ENCODE measurements at places on chromosomes 1 and 21.

- no peak for DNase-seq
Observed at GRCh38 chr21:34093083-34093482, 19.7 kb downstream of the MRPS6 start.

- no peak for DNase-seq
Observed at GRCh38 chr1:30111431-30111830, 612.0 kb downstream of the MATN1 start.

GRCh38 chr1:197908716-197909220 lies 6.3 kb downstream of the C1orf53 start:
- no peak for DNase-seq

GRCh38 chr1:116764466-116764898 lies 10.3 kb downstream of the CD2 start:
- DNase-seq, result no peak

GRCh38 chr1:202692959-202693555 lies 17.2 kb downstream of the SYT2 start:
- no peak for DNase-seq

GRCh38 chr1:219283541-219283940 lies 109.9 kb downstream of the LYPLAL1 start:
- DNase-seq, result no peak

- DNase-seq, result no peak
Observed at GRCh38 chr1:2320760-2321667, 70.3 kb downstream of the MORN1 start.

DNA sequence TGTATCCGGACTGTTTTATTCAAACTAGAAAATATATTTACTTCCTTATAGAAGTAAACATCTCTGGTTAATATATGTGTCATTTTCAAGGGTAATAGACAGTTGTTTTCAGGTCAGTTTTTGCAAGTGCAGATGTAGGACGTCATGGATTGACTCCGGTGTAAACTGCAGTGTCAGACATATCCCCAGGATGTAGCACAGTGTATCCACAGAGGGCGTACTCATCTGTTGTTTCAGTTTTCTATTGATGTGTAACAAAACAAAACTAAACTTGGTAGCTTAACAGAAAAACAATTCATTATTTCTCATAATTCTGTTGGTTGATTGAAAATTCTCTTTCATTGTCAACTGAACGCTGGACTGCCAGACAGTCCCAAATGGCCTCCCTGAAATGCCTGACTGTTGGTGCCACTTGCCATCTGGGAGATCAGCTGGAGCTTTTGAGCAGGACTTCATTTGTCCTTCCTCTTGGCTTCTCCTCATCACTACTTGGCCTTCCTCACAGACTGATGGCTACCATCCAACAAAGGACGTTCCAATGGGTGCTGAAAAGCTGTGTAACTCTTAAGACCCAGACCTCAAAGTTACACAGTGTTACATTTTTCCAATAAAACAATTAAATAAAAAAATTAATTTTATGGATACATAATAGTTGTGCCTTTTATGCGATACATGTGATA lies 181.6 kb downstream of the NCAM2 start:
- DNase-seq, result no peak

DNA sequence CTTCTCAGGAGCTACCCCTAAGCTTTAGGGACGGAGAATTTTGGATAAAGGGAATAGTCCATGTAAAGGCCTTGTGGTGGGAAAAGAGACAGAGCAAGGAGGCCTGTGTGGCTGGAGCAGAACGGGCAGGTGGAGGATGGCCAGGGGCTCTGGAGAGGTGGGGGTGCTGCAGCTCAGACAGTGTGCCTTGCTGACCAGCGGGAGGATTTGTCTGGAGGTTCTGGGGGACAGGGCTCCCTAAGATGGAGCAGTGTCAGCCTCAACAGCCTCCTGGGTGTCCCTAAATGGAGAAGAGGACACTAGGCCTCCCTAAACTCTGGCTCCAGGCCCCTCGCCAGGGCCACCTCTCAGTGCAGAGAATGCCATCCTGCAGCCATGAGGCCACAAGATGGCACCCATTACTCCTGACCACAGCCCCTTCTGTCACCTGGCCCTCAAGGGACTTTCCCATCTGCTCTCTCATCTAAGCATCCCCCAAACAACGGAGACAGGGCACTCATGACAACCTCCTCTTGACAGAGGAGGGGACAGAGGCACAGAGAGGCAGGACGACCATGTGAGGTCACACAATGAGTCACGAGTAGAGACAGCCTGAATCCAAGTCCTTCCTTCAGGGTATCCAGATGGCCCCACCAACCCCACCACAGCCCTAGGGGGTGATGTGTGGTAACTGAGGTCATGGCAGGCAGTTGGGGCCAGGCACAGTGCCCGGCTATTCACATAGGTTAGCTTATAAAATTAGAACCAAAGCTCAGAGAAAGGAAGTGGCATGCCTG lies 94.7 kb downstream of the DMRTB1 start:
- DNase-seq, result no peak

DNA sequence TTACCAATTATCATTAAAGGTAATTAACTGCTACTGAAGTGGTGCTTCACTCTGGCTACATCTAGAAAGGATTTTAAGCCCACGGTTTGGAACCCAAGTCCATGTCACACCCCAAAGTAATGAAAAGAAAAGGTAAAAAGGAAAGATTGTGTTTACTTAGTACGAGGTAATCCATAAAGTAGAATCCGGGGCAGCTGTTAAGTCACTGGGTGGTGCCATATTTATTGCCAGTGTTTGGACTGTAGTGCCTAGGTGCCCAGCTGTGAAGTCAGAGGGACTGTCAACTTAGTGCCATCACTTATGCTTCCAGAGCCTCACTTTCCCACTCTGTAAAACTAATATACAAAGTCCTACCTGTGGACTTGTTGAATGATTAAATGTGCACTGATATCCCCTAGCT lies 52.2 kb upstream of the GRHL3 start:
- DNase-seq, result no peak

GRCh38 chr1:44643721-44644334 lies 30.5 kb downstream of the TMEM53 start:
- no peak for DNase-seq

DNA sequence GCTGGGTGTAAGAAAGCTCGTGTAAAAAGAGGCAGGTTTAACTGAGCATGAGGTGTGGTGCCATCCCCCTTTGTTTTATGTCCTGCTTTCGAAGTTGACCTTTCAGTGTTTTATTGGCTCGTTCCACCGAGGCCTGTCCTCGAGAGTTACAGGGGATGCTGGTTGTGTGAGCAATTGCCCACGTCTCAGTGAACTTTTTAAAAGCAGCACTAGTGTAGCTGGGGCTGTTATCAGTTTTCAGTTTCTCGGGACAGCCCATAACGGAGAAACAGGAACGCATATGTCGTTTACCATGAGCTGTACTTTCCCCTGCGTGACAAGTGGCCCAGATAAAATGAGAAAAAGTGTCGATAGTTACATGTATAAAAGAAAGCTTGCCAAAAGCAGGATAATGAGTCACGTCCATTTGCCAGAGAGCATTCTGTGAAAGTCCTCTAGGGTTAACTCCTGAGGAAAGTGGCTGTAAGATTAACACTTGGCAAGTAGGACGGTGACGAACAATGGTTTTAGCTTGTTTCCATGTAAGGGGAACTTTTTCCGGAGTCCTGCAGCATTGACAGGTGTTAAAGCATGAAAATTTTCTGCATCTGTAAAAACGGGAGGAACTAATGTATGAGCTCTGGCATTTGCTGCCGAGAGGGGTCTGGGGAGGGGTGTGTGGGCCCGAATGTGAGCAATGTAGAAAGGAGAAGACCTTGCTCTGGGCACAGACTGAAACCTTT lies 7.8 kb upstream of the LRRC47 start:
- no peak for DNase-seq

GRCh38 chr1:7299994-7300393 lies 471.1 kb upstream of the VAMP3 start:
- no peak for DNase-seq

GRCh38 chr1:228087771-228088251 lies 5.3 kb downstream of the ARF1 start:
- DNase-seq, result no peak

DNA sequence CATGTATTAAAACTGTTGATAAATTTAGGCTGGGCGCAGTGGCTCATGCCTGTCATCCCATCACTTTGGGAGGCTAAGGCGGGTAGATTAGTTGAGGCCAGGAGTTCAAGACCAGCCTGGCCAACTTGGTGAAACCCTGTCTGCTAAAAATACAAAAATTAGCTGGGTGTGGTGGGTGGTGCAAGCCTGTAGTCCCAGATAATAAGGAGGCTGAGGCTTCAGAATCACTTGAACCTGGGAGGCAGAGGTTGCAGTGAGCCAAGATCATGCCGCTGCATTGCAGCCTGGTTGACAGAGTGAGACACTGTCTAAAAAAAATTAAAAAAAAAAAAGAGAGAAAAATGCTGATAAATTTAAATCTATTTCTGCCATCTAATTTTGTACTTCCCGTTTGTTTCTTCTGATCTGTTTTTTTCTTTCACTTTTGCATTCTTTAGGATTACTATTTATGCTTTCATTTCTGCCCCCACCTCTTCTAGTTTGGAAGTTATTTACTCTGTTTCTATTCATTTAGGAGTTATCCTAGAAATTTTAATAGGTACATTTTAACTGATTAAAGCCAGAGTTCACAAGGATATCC lies 3.2 kb upstream of the DENND1B start:
- DNase-seq, result no peak

DNA sequence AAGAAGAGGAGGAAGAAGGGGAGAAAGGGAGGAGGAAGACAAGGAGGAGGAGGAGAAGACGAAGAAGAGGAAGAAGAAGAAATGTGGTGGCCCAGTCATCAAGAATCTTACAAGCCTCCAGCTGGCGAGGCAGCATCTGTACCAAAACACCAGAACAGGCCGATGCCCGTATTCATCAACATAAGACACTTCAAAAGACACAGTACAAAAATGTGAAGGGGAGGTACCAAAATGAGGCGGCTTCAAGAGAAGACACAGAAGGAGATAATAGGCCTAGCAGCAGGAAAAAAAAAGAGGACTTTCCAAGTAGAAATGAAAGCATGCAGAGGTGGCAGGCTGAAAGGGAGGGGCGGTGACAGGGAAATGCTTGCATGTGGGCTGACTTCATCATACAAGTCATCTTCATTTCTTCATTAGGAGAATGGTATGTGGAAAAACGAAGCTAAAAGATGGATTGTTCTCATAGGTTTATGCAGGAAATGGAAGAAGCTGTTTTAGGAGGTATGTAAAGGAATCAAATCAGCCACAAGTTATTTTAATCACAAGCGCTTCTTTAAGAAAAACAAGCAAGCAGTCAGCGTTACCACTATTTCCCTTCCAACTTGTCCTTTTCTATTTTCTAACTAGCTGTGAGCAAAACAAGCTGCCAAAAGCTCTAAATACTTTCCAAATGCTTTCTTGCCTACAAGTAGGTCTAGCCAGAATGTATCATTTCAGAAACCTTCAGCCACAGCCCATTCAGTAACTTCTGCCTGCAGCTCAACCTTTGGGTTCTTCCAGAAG lies 192.3 kb downstream of the SLC45A1 start:
- DNase-seq, result no peak

- DNase-seq, result peak; percentile 91
Observed at GRCh38 chr1:34164771-34165391, at the start of gene CSMD2. Gene CSMD2 (minus strand): TSS chr1:34165230. CDS start chr1:34165097, 133 bp downstream.

GRCh38 chr21:36725793-36726386 lies 27.0 kb downstream of the SIM2 start:
- no peak for DNase-seq

DNA sequence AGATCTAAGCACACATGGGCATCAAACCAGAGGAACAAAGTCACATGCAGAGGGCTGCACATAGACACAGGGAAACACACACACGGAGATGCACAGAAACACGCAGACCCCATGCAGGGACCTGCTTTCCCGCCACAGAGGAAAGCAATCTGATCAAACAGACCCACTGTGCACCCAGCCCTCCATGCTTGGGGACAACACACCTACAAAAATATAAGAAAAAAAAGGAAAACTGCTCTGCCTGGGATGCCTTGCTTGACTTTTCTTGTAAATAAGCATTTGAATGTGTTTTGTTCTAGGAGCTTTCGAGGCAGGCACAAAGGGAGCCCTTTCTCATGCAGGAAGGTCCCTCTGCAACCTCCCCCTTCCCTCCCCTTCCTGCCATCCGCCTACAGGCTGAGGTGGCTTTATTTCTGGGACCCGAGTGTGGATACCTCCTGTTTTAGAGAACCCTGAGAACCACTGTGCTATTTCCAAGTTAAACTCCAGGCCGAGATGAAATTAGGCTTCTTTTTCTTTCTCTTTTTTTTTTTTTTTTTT lies 3.5 kb upstream of the ICMT start:
- DNase-seq, result no peak

DNA sequence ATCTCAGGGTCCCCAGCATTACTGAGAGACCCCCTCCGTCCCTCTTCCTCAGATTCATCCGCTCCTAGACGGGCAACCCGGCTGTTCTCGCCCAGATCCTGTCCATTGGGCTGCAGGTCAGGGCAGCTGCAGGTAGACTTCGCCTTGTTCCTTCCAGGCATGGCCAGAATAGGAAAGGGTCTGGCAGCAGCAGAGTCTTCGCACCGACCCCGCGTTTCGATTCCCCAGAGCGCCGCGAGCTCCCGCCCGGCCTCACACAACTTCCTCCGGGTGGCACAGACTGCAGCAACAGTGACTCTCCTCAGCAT lies 265 bp downstream of the NRDC start:
- DNase-seq, result no peak

- no peak for DNase-seq
Observed at GRCh38 chr1:204751883-204752687, 66.5 kb upstream of the LRRN2 start.

DNA sequence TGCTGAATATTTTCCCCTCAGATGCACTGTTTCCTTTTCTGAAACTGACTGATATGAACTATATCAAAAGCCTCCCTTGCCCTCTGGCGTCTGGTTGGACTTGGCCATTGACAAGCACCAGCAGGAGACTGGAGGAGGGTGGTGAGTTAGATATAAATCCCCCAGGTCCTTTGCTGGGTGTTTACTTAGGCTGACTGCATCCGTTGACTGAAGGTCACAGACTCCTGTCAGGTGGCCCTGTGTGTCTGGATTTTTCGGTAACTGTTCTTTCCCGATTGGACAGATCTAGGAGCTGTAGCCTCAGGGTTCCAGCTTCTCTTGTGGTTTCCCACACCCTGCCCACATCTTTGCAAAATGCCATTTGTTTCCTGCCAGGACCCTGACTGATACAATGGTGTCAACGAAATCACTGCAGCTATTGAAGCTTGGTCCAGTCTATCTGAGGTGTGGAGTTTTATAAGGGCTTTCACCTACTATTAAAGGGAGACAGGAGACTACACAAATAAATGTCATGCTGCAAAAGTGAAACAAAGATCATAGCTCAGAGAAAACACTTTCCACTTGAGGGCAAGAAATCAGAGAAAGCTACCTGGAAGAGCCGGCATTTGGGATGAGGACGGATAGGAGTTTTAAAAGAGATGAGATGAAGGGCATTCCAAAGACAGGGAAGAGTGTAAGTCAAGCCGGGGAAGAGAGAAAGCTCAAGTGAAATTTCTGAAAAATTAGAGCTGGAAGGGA lies 1.5 kb upstream of the MAGI3 start:
- DNase-seq, result peak; percentile 17

DNA sequence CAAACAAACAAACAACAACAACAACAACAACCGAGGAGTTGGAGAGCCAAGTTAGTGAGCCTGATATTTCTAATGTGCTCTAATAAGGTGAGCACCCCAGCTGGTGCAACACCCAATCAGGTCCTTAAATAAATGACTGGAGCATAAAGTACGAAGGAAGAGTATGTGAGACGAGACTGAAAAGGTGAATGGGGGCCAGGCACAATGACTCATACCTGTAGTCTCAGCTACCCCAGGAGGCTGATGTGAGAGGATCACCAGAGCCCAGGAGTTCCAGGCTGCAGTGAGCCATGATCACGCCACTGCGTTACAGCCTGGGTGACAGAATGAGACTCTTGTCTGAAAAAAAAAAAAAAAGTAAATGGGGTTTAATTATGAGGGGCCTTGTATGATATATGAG lies 152.0 kb upstream of the ZRANB2 start:
- DNase-seq, result no peak

Measured in NCI-H510A (cell line).